Sigmoid colon (tissue), 7 donors: ENCODE measurements at places on chromosomes 12 and 14. TPM values are rescaled to one million over a fixed set of nuclear protein-coding genes. Genes with fewer than 3 reads are reported as not detected.

DNA sequence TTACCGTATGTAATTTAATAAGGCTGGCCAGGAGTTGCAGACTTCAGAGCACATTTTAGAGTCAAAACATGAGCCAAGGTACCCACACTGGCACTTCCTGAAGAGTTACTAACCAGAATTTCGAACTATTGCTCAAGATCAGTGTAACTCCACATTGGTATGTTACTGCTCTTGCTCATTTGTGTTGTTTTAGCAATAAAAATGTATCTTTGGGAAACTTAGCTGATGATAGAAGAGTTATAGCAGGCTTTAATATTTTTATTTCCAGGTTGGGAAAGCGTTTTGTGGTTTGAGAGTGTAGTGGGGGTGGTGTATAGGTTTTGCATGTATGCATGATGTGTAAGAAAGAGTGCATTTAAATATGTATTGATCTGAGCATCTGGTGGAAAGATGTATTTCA, 96.6 kb downstream of the SCN8A start:
- DNase-seq: no peak
- no peak overlapping the region for H3K27ac ChIP-seq
- H3K4me3 ChIP-seq: no peak overlapping the region
- no peaks in the 10 kb centered on the region for H3K36me3 ChIP-seq
- no peaks in the 10 kb centered on the region for H3K27me3 ChIP-seq

DNA sequence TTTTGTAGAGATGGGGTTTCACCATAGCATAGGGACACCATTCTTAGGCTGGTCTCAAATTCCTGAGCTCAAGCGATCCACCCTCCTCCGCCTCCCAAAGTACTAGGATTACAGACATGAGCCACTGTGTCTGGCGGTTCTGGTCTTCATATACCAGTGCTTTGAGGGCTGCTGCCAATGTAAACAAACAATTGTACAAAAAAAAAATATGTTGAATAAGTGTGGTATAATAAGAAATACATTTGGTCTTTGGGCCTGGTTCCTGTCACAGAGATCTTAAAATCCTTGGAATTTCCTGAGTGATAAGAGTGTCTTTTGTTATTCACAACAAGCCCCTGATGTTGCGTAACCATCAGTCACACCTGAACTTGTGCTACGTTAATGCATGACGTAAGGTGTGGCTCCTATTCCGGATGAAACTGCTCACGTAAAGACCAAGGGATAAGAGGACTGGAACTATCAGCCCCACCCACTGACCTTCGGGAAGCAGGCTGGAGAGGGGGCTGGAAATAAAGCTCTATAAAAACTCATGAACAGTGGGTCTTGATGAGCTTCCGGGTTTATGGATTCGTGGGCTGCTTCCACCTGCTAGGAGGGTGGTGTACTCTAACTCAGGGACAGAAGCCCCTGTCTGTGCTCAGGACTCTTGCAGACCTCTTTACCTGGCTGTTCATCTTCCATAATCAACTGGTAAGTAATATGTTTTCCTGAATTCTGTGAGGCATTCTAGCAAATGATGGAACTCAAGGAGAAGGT, 16.5 kb upstream of the RIMKLB start:
- H3K4me3 ChIP-seq: no peak overlapping the region
- DNase-seq: no peak
- H3K27me3 ChIP-seq: no peaks in the 10 kb centered on the region
- no peaks in the 10 kb centered on the region for H3K4me1 ChIP-seq

GRCh38 chr14:104680806-104681688, 8.4 kb upstream of the INF2 start:
- H3K4me3 ChIP-seq: peak overlapping the region; percentile 36
- DNase-seq: peak; percentile 89
- H3K27ac ChIP-seq: peak overlapping the region; percentile 77
- no peaks in the 10 kb centered on the region for H3K27me3 ChIP-seq
- no peaks in the 10 kb centered on the region for H3K36me3 ChIP-seq

DNA sequence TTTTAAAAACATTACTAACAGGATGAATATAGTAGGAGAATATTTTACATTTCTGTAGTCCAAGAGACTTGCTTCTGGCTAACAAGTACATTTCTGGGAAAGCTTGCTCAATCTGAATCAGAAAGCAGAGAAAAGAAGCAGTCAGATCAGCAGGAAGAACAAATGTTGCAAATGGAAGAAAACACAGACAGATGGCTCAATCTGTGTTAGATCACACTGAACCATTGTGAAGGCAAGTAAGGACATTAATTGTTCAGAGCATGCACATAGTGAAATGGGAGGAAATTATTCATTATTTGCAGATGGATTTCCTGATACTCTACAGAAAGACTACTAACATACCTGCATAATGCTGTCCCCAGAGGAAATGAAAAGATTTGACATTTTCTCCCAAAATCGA, 65.2 kb upstream of the CNOT2 start:
- H3K4me3 ChIP-seq: no peak overlapping the region
- H3K27me3 ChIP-seq: no peaks in the 10 kb centered on the region

DNA sequence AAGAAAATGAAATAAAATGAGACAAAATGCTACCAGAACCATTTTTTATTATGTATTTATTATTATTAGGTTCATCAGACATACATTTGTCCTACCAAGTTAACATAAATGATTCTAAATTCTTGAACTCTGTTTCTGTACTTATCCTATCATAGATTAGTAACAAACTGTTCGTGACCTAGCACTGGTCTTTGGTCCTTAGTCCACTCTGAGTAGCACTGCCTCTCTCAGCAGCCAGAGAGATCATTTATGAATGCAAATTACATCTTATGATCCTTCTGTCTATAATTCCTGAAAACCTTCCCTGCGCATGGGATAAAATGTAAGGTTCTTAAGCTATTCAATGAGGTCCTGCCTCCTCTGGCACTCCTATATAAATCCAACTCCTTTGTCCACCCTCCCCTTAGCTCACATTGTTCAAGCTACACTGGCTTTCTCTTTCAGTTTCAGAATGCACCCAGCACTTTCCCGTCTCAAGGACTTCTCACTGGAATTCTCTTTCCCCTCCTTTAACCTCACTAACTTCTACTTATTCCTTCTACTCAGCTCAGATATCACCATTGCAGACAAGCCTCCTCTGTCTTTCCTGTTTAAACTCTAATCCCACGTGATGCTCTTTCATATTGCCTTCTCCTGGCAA, 17.1 kb downstream of the PDZRN4 start:
- no peak overlapping the region for H3K4me3 ChIP-seq
- H3K27me3 ChIP-seq: no peaks in the 10 kb centered on the region
- peaks cover 75% of the 10 kb centered on the region for H3K4me1 ChIP-seq
- H3K36me3 ChIP-seq: no peaks in the 10 kb centered on the region
- DNase-seq: no peak
- peak overlapping the region; percentile 72 for H3K27ac ChIP-seq

DNA sequence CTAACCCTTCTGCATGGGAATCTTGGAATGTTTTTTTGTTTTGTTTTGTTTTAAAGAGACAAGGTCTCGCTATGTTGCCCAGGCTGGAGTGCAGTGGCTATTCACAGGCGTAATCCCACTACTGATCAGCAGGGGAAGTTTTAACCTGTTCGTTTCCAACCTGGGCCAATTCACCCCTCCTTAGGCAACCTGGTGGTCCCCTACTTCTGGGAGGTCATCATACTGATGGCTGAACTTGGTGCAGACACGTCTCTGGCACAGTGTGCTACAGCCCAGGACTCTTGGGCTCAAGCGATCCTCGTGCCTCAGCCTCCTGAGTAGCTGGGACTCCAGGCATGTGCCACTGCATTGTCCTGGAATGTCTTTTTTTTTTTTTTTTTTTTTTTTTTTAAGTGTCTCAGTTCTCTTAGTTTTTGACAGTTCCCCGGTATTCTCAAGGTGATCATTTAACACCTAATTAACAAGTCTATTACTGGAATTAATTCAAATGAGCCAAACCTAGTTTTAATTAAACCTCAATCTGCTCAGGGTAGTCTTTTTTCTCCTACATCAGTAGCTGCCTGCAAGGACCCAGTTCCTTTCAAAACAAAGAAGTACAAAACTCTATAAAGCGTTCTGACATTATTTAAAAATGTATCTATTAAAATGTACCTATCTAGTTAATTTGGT, 49.0 kb upstream of the ISM2 start:
- H3K27ac ChIP-seq: no peak overlapping the region
- H3K27me3 ChIP-seq: no peaks in the 10 kb centered on the region
- peaks cover 17% of the 10 kb centered on the region for H3K4me1 ChIP-seq
- no peaks in the 10 kb centered on the region for H3K36me3 ChIP-seq
- DNase-seq: no peak
- H3K4me3 ChIP-seq: no peak overlapping the region

The CPSF2 gene
- 22.4 TPM for total RNA-seq

GRCh38 chr12:1782215-1782614, 38.1 kb upstream of the LRTM2 start:
- no peak overlapping the region for H3K27ac ChIP-seq
- DNase-seq: no peak
- peaks cover 18% of the 10 kb centered on the region for H3K4me1 ChIP-seq
- H3K36me3 ChIP-seq: peaks cover 9% of the 10 kb centered on the region
- no peaks in the 10 kb centered on the region for H3K27me3 ChIP-seq

The FZD10 gene
- 0.27 TPM for total RNA-seq

DNA sequence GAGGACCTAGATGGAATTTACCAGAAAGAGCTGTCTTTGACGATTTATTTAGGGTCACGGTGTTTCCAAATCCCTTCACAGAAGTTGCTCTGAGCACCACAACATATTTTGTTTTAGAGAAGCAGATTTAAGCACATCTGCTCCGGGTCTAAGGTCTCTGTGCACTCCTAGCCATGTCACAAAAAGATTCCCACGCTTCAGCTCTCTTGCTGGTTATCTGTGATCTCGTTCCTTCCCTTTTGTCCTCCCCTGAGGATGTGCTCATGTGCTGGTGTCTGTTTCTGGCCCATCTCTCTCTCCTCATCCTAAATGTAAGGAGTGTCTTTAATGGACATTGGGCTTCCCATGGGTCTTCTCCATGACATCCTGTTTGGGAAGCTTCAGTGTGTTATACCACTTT, 53.7 kb upstream of the GNPNAT1 start:
- no peaks in the 10 kb centered on the region for H3K36me3 ChIP-seq
- no peaks in the 10 kb centered on the region for H3K27me3 ChIP-seq
- H3K4me1 ChIP-seq: peaks cover 23% of the 10 kb centered on the region
- H3K4me3 ChIP-seq: no peak overlapping the region

The TMEM253 gene
- 1.1 TPM for total RNA-seq
